ENCODE measurements at places on chromosomes 2 and 18.

DNA sequence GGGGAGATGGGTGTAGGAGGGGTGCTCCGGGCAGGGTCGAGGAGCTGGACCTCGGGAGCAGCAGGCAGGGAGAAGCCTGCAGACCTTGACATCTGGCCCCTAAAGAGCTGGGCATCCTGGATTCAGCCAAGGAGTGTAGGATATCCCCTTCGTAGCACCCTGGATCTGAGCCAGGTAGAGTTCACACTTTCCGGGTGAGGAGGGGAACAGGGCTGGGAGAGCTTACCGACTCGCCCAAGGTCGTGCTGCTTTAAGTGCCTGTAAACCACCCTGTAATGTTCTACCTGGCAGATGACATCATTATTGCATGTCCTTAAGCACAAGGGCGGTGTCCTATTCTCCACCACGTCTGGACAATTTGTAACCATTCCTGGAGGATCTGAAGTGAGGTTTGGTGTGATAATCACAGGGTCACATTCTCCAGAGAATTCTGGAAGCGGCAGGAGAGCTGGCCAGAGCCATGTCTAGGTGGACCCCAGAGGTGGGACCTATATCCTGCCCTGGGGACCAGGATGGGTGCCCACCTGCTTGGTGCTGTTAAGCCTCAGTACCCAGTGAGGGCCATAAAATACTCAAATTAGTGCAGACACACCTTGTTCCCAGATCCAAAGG is 14.6 kb downstream of the ITM2C start:
- no peak for DNase-seq

DNA sequence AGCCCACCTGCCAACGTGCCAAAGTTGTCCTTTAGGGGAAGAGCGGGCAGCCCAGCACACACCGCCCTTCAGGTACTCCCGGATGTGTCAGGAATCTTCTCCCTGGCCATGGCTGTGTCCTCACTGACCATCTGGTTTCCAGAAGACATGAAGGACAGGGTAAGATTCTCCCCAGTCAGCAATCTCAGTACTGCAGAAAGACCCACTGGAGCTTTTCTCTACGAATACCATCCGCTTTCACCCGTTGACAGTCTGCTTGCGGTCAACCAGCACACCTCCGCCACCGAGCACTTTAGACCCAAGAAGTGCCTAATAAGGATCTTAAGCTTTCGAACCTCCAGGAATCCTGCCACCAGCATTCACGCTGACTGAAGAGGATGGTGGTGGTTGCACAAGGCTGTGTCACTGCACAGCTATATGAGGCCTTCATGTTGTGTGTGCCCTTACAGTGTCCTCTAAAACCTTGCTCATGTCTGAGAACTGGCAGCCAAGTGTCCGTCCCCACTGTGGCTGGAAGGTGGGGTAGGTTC is 42.7 kb upstream of the ITM2C start:
- DNase-seq: no peak

GRCh38 chr2:55425431-55425831 is 5.8 kb upstream of the CCDC88A start:
- no peak for DNase-seq

GRCh38 chr2:41966431-41966893 is 81.4 kb upstream of the PKDCC start:
- DNase-seq: peak; percentile 86

- peak; percentile 43 for DNase-seq
Measured at GRCh38 chr2:171159372-171160118, 1.1 kb downstream of the TLK1 start.

- no peak for DNase-seq
Measured at GRCh38 chr2:42724886-42725285, 39.0 kb downstream of the OXER1 start.

GRCh38 chr2:124626993-124627392 is 601.9 kb downstream of the CNTNAP5 start:
- no peak for DNase-seq

DNA sequence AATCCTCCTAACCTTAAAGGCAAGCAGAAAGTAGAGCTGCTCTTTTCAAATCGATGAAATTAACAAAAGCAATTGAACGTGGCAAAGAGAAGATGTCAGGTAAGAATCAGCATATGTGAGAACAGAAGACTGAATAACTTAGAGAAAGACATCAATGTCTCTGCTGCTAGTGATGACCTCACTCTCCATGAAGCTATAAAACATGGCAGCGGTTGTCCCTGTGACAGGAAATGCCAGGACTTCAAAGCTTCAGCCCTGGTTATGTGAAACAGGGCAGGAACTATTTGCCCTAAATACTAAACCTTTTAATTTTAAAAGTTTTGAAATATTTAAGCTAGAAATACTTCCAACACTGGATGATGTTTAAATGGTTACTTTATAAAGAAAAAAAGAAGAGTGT is 383.7 kb downstream of the XIRP2 start:
- DNase-seq: no peak

- DNase-seq: peak; percentile 62
Measured at GRCh38 chr2:113370478-113371091, 66.9 kb upstream of the ZNG1B start.

DNA sequence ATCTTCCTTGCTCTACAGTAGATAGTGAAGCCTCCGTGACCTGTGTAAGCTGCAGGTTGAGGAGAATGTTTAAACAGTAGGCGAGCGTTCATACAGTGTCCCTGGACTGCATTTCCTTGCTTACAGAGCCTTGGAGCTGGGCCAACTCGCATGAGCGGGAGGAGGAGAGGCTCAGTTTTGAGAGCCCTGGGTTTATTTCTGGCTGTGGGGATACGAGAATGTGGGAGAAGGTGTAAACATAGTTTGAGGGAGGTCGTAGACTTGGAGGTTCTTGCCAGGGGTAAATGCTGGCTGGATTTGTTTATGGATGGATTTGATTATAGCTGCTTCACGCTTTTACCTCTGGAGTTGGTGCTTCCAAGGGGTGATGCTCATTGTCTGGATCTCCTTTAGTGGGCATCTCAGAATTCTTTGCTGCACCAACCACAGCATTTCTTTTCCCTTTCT is 20.8 kb downstream of the CRIM1 start:
- DNase-seq: peak; percentile 79

GRCh38 chr2:238466243-238466756 is 39.6 kb downstream of the ASB1 start:
- no peak for DNase-seq

- no peak for DNase-seq
Measured at GRCh38 chr2:14675489-14675888, 43.0 kb downstream of the LRATD1 start.

DNA sequence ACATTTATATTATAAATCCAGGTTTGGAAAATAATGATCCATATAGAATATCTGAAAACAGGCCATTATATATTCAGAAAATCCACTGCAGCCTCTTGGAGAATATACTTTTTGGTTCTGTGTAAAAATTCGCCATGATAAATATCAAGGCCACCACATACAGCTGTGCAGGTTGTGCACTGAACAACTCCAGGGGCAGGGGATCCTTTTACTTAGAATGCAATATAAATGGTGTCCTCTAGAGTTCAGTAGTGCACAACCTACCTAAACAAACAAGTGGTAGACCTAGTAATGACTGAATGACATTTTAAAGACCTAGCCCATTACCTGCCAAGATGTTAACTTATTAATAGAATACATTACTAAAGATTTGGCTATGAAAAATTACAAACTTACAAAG is 22.4 kb downstream of the MOGAT1 start:
- DNase-seq: no peak

DNA sequence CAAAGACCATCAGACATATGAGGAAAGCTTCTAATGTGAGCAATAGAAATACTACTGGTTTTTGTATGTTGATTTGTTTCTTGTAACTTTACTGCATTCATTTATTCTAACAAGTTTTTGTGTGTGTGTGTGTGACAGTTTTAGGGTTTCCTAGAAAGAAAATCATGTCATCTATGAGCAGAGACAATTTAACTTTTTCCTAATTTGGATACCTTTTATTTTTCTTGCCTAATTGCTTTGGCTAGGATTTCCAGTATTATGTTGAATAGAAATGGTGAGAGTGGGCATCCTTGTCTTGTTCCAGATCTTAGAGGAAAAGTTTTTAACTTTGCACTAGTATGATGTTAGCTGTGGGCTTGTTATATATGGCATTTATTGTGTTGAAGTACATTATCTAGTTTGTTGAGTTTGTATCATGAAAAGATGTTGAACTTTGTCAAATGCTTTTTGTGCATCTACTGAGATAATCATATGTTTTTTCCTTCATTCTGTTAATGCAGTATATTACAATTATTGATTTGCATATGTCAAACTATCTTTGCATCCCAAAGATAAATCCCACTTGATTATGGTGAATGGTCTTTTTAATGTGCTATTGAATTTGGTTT is 117.3 kb upstream of the CDC42EP3 start:
- DNase-seq: no peak

DNA sequence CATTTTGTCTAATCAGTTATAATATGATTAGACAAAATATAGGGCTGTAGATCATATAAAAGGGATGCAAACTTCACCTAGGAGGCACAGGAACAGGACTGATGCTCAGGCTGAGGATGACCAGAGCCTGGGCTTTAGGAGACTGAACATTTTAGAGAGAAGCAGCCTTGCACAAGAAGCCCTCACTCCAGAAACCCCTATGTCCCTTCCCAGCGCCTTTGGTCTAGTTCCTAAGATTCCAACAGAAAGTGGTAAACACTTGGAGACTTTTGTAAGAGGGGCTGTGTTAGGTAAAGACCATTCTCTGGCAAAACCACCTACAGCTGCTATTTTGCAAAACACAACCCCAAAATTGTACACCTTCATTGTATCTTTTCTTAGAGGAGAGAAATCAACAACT is 33.2 kb downstream of the GPATCH11 start:
- no peak for DNase-seq
